ENCODE measurements at places on chromosomes 4 and X. TPM values are rescaled to one million over a fixed set of nuclear protein-coding genes. Genes with fewer than 3 reads are reported as not detected.

The POU3F4 gene
- not detected for total RNA-seq

The SMARCAD1 gene
- total RNA-seq: 33.8 TPM

The FRG2 gene
- total RNA-seq: not detected

The IL1RAPL2 gene
- total RNA-seq: not detected

The NKX1-1 gene
- total RNA-seq: not detected

The ATP8A1 gene
- 6.5 TPM for total RNA-seq

The DHX15 gene
- total RNA-seq: 147 TPM

The SATL1 gene
- total RNA-seq: not detected

The CCDC110 gene
- 0.73 TPM for total RNA-seq

The FREM3 gene
- total RNA-seq: 0.18 TPM

The HERC5 gene
- 1.7 TPM for total RNA-seq

The H2BW2 gene
- total RNA-seq: not detected

The ALAS2 gene
- total RNA-seq: not detected

The PPARGC1A gene
- not detected for total RNA-seq

The SUPT20HL2 gene
- total RNA-seq: not detected

The BANK1 gene
- not detected for total RNA-seq

The SSX2B gene
- total RNA-seq: not detected

The CYSLTR1 gene
- total RNA-seq: not detected

The DSPP gene
- total RNA-seq: not detected

The TEX11 gene
- not detected for total RNA-seq

The EGFL6 gene
- not detected for total RNA-seq

The ZGRF1 gene
- 10.1 TPM for total RNA-seq

The VAMP7 gene
- total RNA-seq: 46.3 TPM

The DCHS2 gene
- total RNA-seq: 0.07 TPM

The XAGE2 gene
- total RNA-seq: not detected

The GLRB gene
- 4.8 TPM for total RNA-seq

The SLITRK2 gene
- not detected for total RNA-seq

The SPIN2A gene
- 0.21 TPM for total RNA-seq

The MAGED4 gene
- total RNA-seq: 2.2 TPM

The TMPRSS11E gene
- total RNA-seq: not detected

The ODAPH gene
- total RNA-seq: not detected

The NXF2B gene
- not detected for total RNA-seq

The AKAP14 gene
- not detected for total RNA-seq

The ATOH1 gene
- not detected for total RNA-seq

The HEPH gene
- total RNA-seq: 3.0 TPM

The SPARCL1 gene
- 0.88 TPM for total RNA-seq

The LRRC66 gene
- total RNA-seq: 0.13 TPM

The ADRA2C gene
- not detected for total RNA-seq

The IL2 gene
- not detected for total RNA-seq

The ENAM gene
- total RNA-seq: not detected

The MAOA gene
- 120 TPM for total RNA-seq

The TKTL2 gene
- total RNA-seq: not detected

The GSX2 gene
- not detected for total RNA-seq

The RHOXF2B gene
- total RNA-seq: not detected

The FRAS1 gene
- 26.8 TPM for total RNA-seq

The SSX1 gene
- total RNA-seq: not detected

The ERCC6L gene
- 4.7 TPM for total RNA-seq

The NSD2 gene
- total RNA-seq: 109 TPM

The CHIC2 gene
- 68.0 TPM for total RNA-seq

The SCARB2 gene
- 171 TPM for total RNA-seq

Data from pulmonary artery endothelial cell (primary cell).